ENCODE measurements at places on chromosomes 13 and 19. TPM values are rescaled to one million over a fixed set of nuclear protein-coding genes. Genes with fewer than 3 reads are reported as not detected.

- no peak for DNase-seq
Measured at GRCh38 chr13:72121466-72121865, 254.5 kb upstream of the DACH1 start.

- no peak for DNase-seq
Measured at GRCh38 chr13:36822785-36823184, 3.8 kb downstream of the RFXAP start.

GRCh38 chr13:77810430-77810829, 108.2 kb downstream of the EDNRB start:
- DNase-seq, result no peak

DNA sequence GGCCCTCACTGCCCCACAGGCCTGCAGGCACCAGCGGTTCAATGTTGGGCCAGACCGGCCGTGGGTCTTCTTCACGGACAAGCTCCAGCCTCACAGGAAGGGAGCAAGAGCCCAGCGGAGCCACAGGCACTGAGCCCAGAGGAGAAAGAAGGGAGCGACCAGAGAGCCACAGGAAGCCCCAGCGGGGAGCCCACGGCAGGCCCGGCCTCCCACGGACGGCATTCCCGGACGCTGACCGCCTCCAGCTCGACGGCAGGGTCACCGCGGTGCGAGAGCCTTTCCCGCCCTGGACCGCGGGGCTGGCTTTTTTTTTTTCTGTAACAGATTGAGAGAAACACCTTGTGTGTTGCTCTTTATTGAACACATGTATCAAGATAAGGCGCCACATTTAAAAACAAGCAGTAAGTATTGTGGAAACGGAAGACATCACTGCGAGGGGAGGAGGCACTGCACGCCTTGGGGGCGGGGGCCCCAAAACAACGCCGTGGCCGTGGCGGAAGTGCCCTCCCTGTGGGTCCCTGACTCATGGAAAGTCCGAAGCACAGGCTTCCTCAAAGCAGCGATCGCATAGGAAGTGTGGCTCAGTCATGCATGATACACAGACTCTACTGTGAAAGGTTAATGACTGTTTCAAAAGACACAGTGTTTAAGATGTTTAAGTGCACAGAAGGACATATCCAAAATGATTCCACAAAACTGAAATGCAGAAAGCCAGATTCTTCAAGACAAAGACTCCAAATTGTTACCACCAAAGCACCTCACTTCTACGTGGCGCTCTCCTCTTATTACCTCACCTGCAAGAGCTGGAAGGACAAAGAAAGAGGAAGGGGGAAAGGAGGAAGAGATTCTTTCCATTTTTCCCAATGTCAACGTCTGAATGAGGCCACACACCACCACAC, 3.5 kb downstream of the RASA3 start:
- DNase-seq, result peak; percentile 49

CYSLTR2 gene
- 0.31 TPM for total RNA-seq

GJB2 gene
- total RNA-seq, result 3.1 TPM

- no peak for DNase-seq
Measured at GRCh38 chr19:13825489-13826441, 30.5 kb downstream of the ZSWIM4 start.

POU2F2 gene
- total RNA-seq, result 20.6 TPM

GRCh38 chr19:49973987-49974386, 13.0 kb upstream of the SIGLEC11 start:
- peak; percentile 24 for DNase-seq

GRCh38 chr19:42081584-42082203, 5.7 kb downstream of the ZNF574 start:
- peak; percentile 32 for DNase-seq

DNA sequence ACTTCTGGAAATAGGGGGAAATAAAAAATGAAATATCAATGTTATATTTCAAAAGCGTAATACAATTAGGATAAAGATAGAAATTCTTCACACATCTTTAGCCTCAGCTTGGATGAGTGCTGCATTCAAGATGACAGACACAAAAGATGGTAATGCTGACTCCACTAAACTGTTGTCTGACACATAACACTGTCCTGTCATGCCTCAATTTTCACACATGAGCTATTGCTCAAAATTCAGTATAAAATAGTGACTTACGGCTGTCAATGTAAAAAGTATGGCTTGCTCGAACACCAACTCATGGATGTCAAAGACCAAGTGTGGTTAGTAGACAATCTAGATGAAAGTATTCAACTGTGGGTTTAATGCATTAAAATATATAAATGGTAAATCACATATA, 94.5 kb downstream of the KLF12 start:
- no peak for DNase-seq

ZNF766 gene
- total RNA-seq, result 15.8 TPM

- DNase-seq, result no peak
Measured at GRCh38 chr19:7471696-7472615, 16.9 kb downstream of the PEX11G start.

DNA sequence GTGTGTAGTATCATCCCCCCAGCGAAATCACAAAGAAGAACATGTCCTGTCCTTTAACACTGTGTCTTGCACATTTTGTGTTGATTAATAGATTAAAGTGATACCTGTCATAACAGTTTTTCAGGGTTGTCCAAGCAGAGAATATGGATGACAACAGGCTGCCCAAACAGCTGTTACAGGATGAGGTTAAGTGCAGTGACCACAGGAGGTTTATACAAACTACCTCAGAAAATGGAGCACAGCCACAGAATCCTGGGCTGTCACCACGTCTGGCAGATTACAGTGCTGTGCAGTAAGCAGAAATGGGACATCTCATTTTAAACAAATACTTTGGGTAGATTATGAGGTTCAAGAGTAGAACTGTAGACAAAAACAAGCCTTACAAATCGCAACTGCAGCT, 575.6 kb downstream of the DCT start:
- no peak for DNase-seq

DNA sequence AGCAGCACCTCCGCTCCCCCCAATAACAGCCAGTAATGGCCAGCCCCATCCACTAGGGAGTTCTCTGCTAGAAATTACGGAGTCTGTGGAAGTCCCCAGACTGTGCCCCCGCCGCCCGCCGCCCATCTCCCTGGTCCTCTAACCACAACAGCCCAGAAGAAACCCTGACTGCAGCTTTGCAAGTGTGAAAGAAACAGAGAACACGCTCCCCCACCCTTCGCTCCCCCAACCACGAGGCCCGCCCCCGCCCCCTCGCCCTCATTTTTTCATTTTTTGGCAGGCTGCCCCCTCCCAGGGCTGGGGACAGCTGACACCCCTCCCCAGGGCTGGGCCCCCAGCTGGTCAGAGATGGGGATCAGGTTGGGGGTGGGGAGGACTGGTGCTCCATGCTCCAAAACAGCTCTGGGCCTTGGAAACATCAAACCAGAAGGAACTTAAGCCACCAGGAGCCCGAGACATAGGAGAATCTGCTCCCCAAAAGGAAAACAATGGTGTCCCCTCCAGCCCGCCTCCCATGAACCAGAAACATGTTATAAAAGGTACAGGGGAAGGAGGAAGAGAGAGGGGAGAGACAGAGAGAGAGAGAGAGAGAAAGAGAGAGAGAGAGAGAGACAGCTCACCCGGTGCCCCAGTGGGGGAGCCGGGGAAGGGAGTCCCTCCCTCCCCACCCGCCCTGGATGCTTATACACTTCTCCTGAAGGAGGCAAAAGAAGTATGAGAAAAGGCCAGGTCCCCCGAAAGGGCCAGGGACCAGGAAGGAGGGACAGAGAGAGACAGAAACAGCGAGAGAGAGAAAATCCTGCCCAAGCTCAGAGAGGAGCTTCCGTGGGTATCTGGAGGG, 29.8 kb upstream of the ASF1B start:
- no peak for DNase-seq

EFNB2 gene
- total RNA-seq, result 24.7 TPM

PRDX2 gene
- total RNA-seq, result 72.1 TPM

DNA sequence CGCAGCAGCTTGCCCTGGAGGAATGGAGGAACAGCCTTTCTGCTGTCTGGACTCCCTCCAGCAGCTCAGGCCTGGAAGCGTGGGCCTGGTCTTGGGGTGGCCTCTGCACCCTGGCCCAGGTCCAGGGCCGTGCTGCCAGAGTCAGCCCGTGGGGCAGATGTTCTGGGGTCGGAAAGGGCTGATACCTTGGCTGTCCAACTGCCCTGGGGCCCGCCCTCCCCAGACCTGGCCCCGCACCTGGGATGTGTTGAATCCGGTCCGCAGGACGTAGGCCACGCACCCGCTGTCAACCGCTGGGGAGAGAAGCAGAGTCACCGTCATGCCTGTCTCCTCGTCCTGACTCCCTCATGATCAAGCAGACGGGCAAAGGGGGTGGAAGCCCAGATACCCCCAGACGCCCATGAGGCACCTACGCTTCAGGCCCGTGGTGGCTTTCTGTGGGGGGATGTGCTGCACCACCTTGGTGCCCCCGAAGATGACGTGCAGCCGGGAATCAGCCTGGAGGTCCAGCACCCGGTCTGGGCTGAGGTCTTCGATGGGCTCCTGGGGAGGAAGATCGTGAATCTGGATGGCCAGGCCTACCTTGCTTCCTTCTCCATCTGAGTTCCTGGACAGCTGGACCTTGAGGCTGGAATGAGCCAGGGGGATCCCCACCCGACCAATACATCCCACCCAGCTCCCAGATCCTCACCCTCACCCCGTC, 7.7 kb downstream of the ATP13A1 start:
- no peak for DNase-seq

DNA sequence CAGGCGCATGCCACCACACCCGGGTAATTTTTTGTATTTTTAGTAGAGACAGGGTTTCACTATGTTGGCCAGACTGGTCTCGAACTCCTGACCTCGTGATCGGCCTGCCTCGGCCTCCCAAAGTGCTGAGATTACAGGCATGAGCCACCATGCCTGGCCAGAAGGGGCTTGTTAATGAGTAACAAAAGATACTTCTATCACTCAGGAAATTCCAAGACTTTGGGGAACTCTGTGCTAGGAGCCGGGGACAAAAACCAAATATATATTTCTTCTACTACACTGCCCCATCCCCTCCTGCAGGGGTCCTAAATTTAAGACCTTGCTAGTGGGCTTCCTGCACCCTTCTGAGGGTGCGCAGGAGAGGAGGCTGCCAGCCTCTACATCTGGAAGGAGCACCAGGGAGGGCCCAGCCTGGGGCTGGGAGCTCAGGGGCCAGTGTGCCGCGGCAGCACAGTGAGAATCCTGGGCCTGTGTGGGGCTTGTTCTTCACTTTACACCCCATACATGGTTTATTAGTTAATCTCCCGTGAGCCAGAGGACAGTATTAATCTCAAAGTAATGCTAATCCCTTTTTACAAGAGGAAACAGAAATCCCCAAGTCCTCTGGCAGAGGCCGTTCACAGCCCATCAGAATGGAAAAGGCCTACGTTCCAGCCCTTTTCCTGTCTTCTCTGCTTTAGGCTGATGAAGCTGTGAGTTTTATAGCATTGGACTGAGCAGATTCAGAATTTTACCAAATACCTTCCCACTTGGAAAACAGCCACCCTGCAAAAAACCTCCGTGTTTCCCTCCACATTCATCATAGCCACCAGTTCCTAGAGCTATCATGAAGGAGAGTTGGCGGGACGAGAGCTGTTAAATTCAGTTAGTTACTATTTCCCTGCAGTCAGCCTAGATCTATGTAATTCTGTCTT, 44.4 kb upstream of the NPAS1 start:
- DNase-seq, result no peak

GRCh38 chr13:46010148-46010547, 42.4 kb downstream of the ZC3H13 start:
- DNase-seq, result peak; percentile 30

ADPRHL1 gene
- 6.6 TPM for total RNA-seq

GRCh38 chr19:38149661-38150061, 74.4 kb downstream of the DPF1 start:
- no peak for DNase-seq

DNA sequence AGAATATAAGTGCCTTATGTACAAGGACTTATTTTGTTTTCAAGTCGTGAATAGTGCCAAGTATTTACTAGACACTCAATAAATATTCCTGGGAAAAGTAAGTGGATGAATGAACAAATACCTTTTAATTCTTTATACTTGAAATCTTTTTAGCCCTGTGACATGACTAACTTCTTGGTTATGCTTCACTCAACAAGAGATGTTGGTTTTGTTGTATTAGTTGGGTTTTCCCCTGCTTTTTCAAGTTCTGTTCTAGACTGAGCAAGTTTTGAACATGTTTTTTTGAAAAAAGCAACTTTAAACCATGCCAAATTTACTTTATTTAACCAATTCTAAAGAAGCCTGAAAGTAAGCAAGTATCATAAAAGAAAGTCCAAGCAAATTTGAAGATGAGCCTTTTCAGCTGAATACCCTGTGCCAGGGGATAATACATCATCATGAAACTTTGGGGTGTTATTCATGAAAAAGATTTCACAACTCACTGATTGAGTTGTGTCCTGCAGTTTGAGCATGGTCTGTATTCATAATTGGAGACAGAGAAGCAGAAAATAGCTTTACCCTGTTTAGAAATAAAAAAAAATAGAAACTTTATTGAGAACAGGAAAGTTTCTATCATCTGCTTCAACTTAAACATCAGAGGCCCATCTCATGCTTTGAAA, 11.1 kb downstream of the LMO7 start:
- no peak for DNase-seq

MEDAG gene
- total RNA-seq, result 17.7 TPM

- DNase-seq, result no peak
Measured at GRCh38 chr13:47897411-47898050, 103.5 kb downstream of the SUCLA2 start.

GRCh38 chr13:40629678-40630384, 36.6 kb downstream of the FOXO1 start:
- DNase-seq, result no peak

DCLK1 gene
- total RNA-seq, result 4.5 TPM

DNA sequence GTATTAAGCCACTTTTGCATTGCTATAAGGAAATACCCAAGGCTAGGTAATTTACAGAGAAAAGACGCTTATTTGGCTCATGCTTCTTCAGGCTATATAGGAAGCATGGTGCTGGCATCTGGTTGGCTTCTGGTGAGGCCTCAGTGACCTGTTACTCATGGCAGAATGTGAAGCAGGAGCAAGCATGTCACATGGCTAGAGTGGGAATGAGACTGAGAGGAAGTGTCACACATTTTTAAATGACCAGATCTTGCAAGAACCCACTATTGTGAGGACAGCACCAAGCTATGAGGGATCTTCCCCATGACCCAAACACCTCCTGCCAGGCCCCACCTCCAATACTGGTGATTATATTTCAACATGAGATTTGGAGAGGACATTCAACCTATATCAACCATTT, 25.7 kb upstream of the IGFL4 start:
- no peak for DNase-seq

DNA sequence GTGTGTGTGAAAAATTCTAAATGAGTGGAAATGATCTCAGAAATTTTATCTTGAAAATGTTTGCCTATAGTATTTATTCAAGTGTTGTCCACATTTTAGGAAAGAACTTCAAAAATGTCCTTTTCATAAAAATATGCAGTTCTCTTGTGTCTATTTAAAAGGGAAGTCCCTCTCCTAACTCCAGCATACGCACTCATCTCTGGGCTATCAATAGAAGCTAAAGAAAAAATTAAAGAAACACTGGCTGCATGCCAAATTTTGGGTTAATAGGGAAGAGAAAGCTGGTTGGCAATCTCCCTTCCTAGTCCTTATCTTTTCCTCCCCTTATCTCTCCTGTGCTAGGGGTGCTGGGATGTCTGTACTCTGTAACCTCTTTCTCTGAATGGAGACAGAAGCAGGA, 313.3 kb downstream of the ENOX1 start:
- no peak for DNase-seq

TNNT1 gene
- 13.0 TPM for total RNA-seq

GRCh38 chr19:19488875-19489690, 26.3 kb downstream of the TSSK6 start:
- DNase-seq, result peak; percentile 77

LENG9 gene
- total RNA-seq, result 5.8 TPM

TNFSF13B gene
- total RNA-seq, result not detected

CEACAM4 gene
- 1.7 TPM for total RNA-seq

Measured in testis (tissue), 5 donors.